ENCODE measurements at places on chromosomes 6 and 20. TPM values are rescaled to one million over a fixed set of nuclear protein-coding genes. Genes with fewer than 3 reads are reported as not detected.

DNA sequence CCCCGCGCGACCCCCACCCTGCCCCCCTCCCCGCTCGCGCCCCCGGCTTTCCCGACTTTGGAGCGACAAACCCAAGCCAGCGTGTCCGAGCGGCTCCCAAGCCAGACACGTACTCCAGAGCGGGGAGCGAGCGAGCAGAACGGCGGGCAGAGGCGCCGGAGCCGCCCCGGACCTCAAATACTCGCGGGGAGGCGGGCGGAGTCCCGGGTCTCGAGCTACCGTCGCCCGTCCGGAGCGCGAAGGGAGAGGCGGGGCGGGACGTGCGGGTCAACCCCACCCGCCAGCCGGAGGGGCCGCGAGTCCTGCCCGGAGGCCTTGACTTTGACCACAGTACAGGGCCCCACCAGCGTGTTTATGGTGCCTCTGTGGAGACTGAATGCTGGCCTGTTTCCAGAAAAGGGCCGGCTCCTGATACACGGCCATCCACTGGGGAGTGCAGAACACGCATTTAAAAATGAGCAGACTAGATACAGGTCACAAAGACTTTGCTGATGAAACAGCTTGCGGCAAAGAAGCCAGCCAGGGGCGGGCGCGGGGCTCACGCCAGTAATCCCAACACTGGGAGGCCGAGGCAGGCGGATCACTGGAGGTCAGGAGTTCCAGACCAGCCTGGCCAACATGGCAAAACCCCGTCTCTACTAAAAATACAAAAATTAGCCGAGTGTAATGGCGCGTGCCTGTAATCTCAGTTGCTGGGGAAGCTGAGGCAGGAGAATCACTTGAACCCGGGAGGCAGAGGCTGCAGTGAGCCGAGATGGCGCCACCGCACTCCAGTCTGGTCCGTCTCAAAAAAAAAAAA is at the start of gene SERPINB6:
SERPINB6 (minus strand) TSS at position 148 of the 799 bp plus-strand sequence. CDS start 12,235 bp downstream, outside the sequence.
- peak; percentile 74 for DNase-seq

DNA sequence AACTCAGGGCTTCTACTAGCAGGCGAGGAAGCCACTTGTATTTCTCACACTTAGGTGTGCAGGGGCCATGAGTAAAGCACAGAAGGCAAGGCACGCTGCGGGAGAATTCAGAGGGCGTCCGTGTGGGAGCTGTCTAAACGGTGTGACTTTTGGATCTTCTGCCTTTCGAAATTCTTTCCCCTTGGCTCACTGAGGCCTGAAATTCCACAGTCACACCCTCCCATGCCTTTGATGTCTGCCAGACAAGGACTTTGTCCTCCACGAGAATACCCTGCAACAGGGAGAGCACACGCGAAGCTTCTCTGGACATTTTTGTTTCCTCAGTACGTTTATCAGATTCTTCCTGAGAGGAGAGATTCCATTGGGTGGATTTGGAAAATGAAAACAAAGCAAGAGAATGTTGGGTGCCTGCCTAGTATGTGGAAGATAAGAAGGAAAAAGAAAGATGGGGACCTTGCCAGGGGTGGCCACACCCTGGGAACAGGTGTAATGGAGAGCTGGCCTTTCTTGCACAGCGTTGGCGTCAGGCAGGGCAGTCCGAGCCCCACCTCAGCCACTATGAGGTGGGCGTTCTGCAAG is 235.7 kb downstream of the MYLK4 start:
- DNase-seq = no peak

- no peak for DNase-seq
These were observed 168.0 kb upstream of the ID4 start for GRCh38 chr6:19669206-19669605.

DNA sequence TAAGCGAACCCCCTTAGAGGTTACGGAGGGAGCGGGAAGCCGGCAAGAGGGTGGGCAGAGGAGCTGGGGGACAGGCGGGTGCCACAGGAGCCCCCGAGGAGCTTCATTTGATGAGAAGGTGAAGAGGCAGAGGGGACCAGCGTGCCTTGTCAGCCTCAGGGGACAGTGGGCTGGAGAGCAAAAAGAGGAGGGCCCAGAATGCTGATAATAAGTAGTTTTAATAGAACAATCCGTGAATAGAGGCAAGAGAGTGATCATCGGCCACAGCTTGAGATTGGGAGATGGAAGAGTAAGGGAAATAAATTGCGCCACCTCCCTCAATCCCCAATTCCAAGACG is 1.3 kb downstream of the COL19A1 start:
- no peak for DNase-seq

DNA sequence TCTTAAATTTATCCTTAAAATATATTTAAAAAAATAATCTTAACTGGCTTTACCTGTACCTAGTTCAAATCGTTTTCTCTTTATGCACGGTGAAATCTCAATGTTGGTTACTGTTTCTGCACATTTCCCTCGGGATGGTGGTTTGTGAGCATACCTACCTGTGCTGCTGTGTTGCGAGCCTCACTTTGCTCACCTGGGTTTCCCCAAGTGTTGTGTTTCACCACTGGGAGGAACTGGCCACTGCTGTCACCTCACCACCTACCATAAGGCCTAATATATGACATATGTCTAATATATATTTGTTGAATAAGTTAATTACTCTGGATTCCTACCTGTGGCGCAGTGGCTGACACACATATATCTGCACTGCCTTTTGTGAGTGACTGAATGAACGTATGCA is 493.5 kb upstream of the FLRT3 start:
- no peak for DNase-seq

- no peak for DNase-seq
These were observed 2.7 kb downstream of the SLC35B3 start for GRCh38 chr6:8432614-8433013.

GRCh38 chr6:68080074-68080473 is 555.0 kb upstream of the ADGRB3 start:
- DNase-seq = no peak

DNA sequence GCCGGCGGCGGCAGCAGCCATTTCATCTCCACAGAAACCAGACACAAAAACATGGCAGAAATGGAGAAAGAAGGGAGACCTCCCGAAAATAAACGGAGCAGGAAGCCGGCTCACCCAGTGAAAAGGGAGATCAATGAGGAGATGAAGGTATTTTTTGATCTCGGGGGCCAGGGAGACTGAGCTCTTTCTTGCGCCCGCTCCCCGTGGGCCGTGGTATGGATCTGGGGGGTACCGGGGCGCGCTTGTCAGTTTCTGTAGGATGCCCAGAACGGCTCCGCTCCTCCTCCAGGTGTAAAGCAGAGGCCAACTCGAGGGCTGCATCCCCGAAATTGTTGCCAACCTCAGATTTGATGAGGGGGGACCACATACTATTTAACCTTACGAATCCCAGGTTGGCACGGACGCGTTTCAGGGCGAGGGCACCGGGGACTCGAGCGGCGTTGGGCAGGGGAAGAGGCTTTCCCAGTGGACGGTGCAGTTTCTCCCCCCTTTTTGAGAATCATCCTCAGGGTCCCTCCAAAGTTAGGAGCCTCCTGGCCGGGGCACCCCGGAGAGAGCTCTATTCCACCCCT is 735 bp downstream of the SOBP start:
- no peak for DNase-seq

- DNase-seq = no peak
These were observed 5.4 kb downstream of the ZFP57 start for GRCh38 chr6:29675561-29675960.

- no peak for DNase-seq
These were observed 73.5 kb downstream of the TRAM2 start for GRCh38 chr6:52503323-52503747.

DNA sequence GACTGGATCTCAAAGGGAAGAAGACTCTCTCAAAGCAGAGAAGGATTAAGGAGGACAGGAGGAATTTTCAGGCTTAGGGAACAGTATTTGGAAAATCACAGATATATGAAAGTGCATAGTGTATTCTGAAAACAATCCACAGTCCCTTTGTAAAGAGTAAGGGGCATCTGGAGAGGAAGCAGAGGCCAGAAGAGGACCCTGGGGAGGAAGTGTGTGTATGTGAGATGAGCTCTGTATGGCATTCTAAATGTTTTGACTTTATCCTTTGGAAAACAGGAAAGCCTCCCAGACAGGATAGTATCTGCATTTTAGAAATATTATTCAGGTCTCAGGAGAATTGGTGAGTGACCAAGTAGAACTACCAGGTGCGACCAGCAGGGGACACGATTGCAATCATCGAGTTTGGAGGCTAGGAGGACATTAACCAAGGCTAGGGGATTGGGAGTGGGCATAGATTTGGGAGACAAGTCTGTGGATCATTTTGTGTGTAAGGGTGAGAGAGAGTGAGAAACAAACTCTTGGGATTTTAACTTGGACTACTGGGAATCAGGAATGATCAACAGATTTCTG is 38.3 kb upstream of the FAM184A start:
- no peak for DNase-seq

DNA sequence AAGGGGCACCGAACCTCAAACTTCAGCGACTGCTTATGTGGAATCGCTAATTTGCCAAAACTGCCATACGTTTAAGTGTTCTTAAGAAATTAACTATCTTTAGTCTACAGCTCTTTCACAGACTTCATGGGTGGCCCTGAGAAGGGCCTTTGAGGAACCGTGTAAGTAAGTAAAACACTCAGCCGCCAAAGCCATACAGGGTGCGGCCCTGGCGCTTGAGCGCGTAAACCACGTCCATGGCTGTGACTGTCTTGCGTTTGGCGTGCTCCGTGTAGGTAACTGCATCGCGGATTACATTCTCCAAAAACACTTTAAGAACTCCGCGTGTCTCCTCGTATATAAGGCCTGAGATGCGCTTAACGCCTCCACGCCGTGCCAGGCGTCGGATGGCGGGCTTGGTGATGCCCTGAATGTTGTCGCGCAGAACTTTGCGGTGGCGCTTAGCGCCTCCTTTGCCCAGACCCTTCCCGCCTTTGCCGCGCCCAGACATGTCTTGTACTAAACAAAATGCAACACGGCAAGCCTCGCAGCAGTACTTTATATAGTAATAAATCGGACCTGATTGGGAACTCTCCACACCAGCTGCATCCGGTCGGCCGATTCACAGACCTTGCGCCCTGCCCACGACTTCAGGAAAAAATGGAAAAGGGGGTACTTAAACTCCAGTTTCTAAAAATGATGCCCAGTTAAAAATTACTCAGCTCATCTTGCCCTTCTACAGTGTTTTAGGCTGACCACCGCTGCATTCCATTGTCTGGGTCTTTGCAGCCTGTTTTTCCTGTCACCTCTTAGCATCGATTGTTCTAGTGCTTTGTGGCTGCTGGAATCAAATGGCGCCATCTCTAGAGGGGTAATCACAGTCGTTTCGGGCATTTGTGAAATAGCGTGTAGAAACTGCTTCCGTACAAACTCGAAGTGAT is 38.9 kb downstream of the OR2B2 start:
- DNase-seq = no peak

GRCh38 chr6:30465595-30466306 is 23.6 kb upstream of the HLA-E start:
- DNase-seq = no peak

GRCh38 chr6:26056583-26057350 is 30.5 kb upstream of the HFE start:
- DNase-seq = peak; percentile 16

DNA sequence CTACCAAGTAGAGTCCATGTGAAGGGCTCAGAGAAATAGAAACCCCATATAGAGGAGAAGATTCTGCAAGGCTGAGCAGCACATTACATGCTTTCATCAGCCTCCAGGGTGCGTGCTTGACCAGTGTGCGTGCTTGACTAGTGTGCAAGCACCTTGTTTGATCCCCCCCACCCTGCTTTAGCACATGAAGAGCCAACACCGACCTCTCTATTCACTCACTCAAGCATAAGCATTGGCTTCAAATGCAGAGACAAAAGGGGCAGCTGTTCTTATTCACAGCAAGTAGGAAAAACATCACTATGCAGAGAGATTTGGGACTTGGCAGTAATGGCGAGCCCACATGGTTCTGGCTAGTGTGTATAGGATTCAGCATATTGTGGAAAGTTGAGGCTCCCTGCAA is 278.7 kb upstream of the RNF217 start:
- no peak for DNase-seq

- no peak for DNase-seq
These were observed 34.6 kb downstream of the TAF8 start for GRCh38 chr6:42084889-42085288.

- DNase-seq = no peak
These were observed 117.3 kb downstream of the TOX2 start for GRCh38 chr20:44031781-44032582.

GRCh38 chr20:7375905-7376304 is 564.4 kb downstream of the HAO1 start:
- no peak for DNase-seq

- no peak for DNase-seq
These were observed 372.1 kb upstream of the HS3ST5 start for GRCh38 chr6:114714836-114715507.

DNA sequence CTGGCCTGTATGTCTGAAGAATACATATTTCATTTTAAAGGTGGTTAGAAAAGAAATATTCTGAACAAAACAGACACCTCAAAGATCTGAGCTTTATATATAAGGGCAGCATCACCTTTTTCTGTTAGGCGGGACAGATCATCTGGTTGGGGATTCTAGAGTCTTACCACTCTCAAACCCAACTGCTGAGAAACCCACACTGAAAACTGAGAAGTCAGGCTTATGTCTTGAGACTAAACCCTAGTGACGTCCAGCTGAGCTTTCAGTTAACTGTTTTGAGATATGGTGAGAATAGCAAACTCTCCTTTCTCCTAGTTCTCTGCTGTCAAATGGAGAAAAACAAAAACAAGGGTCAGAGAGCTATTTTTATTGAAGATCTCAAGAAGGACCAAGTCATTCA is 63.7 kb upstream of the CCN6 start:
- DNase-seq = no peak

CALHM4 gene
- not detected for total RNA-seq

TEAD3 gene
- 14.1 TPM for total RNA-seq

NKX2-2 gene
- not detected for total RNA-seq

SLC26A8 gene
- total RNA-seq = not detected

EBF4 gene
- total RNA-seq = 1.5 TPM

SLC13A3 gene
- total RNA-seq = 0.41 TPM

KHDC1 gene
- total RNA-seq = not detected

Measured in gastrocnemius medialis (tissue), 4 donors.